ENCODE measurements at places on chromosomes 1 and 21.

DNA sequence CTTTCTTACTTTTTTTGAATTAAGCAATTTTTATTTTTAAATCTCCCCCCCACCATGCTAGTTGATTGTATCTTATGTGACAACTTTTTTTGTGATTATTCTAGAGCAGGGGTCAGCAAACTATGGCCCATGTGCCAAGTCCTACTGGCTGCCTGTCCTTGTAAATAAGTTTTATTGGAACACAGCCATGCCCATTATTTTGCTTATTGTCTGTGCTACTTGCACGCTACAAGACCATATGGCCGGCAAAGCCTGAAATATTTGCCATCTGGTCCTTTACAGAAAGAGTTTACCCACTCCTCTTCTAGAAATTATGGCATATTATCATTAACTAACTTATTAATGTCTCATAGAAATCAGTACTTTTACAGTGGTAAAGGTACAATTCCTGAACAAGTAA lies 51.7 kb downstream of the AK5 start:
- no peak for DNase-seq

GRCh38 chr1:109188781-109189180 lies 24.9 kb upstream of the SARS1 start:
- no peak for DNase-seq

GRCh38 chr1:204558467-204558866 lies 42.3 kb downstream of the MDM4 start:
- DNase-seq = no peak

DNA sequence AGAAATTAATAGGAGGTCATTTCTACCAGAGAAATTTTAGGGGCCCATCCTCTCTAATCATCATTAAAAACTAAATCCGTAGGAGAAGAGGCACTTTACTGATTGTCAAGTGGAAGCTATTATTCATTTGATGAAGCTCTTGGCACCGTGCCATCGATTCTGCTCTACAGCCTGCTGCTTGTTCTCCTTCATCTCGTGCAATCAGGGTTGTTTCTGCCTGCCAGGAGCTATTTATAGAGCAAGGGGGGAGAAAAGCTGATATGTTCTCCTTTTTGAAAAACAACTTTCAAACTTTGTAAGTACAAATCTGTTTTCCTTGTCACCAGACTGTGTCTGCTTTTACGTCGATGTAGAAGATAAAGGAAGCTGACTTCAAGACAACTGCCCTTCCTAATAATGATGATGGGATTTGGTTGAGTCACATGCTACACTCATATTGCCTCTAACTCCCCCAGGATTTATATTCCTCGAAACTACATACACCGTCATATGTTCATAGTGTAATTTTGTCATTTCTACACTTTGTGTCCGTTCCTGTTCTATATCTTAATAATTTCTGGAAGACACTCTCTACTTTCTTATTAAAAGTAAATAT lies 169.6 kb upstream of the LHX8 start:
- DNase-seq = peak; percentile 4

GRCh38 chr1:192566657-192567056 lies 8.9 kb upstream of the RGS1 start:
- DNase-seq = no peak

DNA sequence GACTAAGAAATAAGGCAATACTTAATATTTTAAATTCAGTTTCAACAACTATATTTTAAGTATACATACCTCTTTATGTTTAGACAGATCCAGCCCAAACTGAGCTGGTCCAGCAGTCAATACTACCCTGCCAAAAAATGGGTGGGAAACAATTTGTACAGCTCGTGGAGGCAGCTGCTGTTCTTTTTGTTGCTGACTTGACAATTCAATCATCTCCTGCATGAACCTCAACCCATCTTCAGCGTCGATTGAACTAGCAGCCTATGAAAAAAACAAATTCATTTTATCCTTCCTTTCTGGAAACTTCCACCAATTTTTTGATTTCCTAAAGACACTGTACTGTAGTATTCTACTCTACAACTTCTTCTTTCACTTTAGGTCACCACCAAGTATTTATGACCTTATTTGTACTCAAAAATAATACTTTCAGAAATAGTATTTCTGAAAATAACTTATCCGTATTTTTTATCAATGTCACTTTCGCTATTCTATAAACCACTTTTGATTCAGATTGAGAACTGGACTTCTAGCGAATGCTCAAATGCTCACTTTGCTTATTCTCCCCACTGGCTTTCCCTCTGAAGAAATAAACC lies 46.5 kb downstream of the EDEM3 start:
- DNase-seq = no peak

DNA sequence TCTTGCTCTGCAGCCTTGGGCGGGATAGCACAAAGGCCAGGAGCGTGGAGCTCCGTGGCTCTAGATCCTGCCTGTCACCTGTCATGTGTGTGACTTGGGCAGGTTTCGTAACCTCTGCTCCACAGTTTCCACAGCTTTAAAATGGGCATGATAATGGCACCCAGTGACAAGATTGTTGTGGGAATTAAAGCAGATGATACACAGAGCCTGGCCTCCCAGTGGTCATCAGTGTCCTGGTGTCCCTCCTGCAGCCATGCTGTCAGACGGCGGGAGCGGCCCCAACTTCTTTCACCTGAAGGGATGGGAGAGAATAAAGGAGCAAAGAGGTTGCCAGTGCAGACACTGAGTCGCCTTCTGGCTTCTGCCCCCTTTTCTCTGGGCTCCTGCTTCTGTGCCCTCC lies 61.5 kb downstream of the SLC37A1 start:
- no peak for DNase-seq

GRCh38 chr1:116302281-116302680 lies 70.8 kb upstream of the ATP1A1 start:
- DNase-seq = no peak

DNA sequence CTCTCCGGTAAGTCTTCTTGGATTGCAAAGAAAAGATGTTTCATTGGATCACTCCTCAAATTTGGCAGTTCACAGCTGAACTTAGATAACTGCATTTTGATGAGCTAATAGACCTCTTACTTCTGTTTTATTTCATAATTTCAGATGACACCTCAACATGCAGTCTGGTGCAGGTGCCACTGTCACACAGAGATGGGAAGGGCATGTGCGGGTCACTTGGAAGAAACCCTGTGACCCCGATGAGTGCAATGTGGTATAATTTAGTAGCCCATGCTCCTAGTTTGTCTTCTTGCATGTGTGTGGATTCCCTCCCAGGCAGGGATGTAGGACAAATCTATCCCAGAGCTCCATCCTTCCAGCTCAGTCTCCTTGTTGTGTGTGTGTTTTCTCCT lies 481 bp upstream of the SLAMF1 start:
- no peak for DNase-seq

GRCh38 chr1:116574581-116575291 lies 3.9 kb upstream of the CD58 start:
- peak; percentile 75 for DNase-seq

DNA sequence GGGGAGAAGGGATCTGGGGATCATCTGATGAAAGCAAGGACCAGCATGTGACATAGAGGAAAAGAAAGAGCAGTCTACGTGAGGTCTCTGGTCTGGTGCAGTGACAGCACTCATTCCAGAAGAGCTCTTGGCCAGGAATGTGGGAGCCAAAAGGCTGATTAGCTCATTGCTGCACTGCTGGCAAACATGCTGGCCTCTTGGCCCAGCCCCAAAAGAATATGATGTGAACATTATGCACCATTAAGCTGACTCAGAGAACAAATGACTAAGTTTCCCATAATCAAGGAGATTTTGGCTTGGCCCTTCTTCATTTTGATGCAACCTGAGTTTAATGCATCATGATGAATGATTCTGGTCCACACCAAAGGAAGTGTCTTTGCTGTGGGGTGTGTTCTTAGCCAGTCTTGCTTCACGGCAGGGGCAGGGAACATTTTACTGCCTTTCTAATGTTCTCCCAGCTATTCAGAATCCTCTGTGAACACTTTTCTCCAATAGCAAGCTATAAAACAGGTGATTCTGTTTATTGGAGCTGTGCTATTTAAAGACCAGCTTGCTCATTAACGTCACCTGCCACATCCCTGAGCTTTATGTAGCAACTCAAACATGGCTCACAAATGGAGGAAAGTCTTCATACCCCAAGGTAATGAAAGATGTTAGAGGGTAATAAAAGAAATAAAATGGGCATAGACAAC lies 55.1 kb downstream of the PCBP3 start:
- DNase-seq = no peak

DNA sequence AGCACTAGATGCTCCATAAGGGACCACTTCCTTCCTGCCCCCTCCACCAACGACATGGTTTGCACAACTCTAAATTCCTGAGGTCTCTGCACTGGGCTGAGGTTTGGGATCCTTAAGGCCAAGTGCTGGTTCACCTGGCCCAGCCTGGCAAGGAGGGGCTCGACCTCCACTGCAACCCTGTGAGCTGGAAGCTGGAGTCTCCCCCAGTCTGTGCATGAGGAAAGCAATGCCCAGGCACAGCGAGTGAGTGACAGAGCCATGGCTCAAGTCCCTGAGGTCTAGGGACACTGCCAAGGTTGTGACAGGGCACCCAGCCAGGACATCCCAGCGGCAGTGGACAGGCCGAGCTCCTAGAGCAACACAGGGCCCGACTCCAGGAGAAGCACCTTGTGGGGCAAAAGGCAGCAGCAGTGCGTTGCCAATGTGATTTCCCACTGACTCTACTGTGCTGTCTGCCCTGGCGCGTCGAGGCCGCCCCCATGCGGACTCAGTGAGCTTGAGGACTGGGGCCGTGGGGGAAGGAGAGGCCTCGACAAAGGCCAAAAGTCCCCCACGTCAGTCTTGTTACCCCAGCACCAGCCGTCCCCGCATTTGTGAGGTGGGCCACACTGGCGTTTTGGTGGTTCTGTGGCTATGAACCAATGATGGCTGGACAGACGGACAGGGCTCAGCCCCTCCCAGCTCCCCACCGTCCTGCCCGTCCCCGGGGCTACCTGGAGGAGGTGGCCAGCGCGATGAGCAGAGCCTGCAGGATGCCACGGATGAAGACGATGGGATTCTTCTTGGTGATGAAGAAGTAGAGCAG lies 30.0 kb downstream of the PODN start:
- no peak for DNase-seq

- DNase-seq = no peak
These were observed 30.7 kb upstream of the RCC2 start for GRCh38 chr1:17470021-17470799.

GRCh38 chr1:157235307-157235706 lies 97.1 kb upstream of the ETV3 start:
- DNase-seq = no peak

- peak; percentile 6 for DNase-seq
These were observed 352.0 kb upstream of the C1orf87 start for GRCh38 chr1:60425528-60425927.

DNA sequence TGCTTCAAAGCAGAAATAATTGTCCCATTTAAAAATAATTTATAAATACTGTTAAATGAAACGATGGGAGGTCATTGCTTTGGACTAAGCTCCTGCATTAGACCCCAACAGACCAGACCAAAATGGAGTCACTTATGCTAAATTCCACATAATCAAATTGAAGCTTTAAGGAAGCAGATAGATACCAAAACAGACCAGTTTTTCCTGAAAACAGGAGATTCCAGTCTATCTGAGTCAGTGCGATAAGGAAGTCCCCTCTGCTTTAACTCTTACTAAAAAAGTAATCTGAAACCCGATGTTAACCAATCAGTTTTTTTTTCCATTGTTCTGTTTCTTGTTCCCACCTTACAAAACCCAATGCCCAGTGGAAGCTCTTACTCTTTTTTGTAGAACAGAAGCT lies 16.2 kb upstream of the DNASE2B start:
- no peak for DNase-seq

- DNase-seq = no peak
These were observed 102.5 kb upstream of the ATP1B1 start for GRCh38 chr1:169003864-169004516.

GRCh38 chr1:210826686-210827085 lies 307.3 kb downstream of the KCNH1 start:
- no peak for DNase-seq

GRCh38 chr1:91325456-91325855 lies 79.2 kb downstream of the HFM1 start:
- DNase-seq = no peak

GRCh38 chr1:150065184-150065871 lies 2.2 kb upstream of the VPS45 start:
- no peak for DNase-seq

- DNase-seq = no peak
These were observed 132.8 kb downstream of the CASZ1 start for GRCh38 chr1:10663678-10664035.

DNA sequence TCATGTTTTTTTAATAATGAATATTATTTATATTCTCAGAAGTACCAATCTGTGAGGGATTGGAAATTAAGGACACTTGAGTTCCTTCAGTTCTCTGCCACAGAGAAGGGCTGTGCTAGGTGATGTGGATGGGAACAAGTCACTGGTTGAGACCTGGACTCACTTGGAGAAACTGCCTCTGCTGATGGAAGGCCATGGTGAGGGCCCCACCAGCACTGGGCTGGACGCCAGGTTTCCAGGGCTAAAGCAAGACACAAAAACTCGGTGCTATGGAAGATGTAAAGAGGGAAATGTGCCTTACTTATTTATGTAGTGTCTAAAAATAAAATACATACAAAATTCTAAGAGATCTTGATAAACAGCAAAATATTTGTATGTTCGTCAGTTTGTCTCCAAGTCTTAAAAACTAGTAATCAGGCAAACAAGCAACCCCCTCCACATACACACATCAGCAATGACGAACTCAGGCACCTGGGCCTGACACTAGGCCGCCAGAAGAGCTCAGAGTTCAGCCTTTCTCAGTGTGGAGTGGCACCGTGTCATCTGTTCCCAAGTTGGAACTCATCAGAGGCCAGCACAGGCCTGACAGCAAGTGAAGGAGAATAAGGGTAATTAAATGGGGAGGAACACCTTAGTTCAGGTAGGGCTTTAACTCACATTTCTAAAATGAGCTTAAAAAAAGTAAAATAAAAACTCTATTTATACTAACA lies 19.6 kb downstream of the SIPA1L2 start:
- no peak for DNase-seq

DNA sequence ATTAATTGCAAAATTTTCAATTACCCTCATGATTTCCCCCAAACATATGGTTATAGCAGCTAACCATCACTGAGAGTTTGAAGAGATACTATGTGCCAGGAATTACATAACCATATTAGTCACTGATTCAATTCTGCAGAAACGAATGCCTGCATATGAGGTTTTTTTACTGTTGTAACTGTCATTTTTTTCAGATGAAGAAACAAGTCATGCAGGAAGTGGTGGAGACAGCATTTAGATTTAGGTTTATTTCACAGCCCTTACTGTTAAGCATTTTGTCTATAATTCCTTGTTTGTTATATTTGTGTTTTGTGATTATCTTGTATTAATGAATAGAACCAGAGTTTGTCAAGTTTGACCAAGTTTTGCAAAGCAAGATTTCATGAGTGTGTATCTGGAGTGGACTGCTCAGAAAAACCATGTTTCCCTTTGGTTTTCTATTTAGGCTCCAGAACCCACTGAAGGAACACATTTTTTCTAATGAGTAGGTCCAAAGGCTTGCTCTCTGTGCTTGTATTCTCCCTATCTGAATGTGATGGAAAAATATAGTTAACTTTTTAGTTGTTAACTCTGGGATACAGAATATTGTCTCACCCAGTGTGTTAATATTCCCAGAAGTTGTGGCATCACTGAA lies 308.5 kb upstream of the ADAMTS5 start:
- DNase-seq = no peak

- DNase-seq = no peak
These were observed 182.3 kb downstream of the C1orf21 start for GRCh38 chr1:184569106-184569505.

GRCh38 chr1:23098463-23099170 lies 70.0 kb downstream of the LUZP1 start:
- DNase-seq = peak; percentile 68

- DNase-seq = peak; percentile 8
These were observed 14.4 kb downstream of the SLC5A9 start for GRCh38 chr1:48236716-48237470.

- no peak for DNase-seq
These were observed 115.6 kb upstream of the KAZN start for GRCh38 chr1:14482784-14483450.

- DNase-seq = peak; percentile 77
These were observed 1.0 kb downstream of the DNAJB4 start for GRCh38 chr1:78005755-78006154.
